ENCODE measurements at places on chromosomes 7 and 10. TPM values are rescaled to one million over a fixed set of nuclear protein-coding genes. Genes with fewer than 3 reads are reported as not detected.

GRCh38 chr7:117716707-117717299 is 156.4 kb downstream of the CTTNBP2 start:
- DNase-seq, result no peak

DNA sequence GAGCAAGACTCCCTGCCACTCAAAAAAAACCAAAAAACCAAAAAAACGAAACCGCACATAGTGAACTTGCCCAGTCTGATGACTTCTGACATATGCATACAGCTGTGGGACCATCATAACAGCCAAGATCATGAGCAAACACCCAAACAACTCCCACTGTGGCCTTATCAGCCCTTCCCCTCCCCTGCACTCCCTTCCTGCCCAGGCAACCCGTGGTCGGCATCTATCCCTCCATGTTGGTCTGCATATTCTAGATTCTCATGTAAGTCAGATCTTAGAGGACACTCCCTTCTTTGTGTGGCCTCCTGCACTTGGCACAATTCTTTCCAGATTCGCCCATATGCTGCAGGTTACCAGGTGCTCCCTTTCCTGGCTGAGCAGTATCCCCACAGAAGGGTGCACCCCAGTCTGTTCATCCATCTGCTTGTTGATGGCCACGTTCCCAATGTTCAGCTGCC is 72.8 kb downstream of the GNA12 start:
- no peak for DNase-seq

- DNase-seq, result no peak
Measured at GRCh38 chr7:83866582-83866981, 217.6 kb upstream of the SEMA3E start.

GRCh38 chr10:79048639-79049550 is 19.9 kb upstream of the ZMIZ1 start:
- peak; percentile 9 for DNase-seq

GRCh38 chr7:47663851-47664250 is 81.9 kb upstream of the TNS3 start:
- DNase-seq, result no peak

DNA sequence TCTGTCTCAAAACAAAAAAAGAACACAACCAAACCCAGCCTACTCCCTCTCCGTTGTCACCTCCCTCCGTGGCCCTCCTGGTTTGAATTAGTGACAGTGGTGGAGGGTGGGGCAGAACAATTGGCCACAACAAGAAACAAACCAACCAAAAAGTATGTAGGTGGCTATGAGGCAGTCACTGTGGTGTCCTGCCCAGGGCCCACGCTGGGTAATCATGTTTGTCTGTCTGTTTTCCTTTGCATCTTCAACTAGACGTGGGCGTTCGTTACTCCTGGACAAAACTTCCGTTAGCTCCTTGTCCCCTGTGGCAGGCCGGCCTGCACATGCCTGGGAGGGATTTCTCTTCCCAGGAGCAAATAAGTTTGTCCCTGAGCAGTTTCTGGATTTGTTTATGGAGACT is 78.4 kb downstream of the XRCC2 start:
- DNase-seq, result no peak

DNA sequence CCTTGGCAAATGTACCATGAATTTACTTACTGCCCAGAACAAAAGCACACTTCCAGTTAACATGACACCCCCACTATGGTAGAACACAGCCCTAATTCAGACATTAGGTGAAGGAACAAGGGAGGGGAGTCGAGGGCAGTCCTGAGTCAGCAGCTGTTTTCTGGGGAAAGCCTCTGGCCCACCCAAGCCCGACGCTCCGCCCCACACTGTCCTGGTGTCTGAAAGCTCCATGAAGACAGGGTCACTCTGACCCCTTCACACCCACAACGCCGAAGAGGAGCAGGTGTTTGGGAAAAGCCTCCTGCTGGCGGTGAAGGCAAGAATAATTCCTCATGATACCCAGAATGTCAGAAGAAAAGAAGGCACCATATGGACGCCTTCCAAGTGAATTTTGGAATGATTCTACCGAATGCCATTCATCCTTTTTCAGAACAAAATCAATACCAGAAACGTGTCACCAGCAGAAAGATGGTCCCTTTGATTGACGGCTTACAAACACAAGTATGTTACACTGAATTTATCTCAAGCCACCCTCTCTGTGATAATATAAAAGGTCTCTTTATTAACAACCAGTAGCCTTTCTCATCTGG is 172.1 kb downstream of the DIP2C start:
- DNase-seq, result no peak

DNA sequence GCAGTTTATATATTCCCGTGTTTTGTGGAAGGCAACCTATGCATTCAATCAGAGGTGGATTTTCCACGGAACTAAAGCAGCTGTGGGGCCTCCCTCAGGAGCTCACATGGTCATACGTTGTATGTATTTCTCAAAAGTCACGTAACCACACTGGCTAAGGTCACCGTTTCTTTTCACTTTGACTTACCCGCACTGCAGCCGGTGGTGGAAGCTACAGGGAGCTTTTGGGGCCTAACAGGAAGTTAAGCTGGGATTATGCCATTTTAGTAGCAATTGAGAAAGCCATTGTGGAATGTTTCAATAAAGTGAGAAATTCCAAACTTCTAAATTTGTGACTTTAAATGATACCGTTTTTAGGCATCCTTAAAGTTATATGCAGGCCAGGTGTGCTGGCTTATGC is 111.2 kb upstream of the KLF6 start:
- no peak for DNase-seq

- no peak for DNase-seq
Measured at GRCh38 chr10:122998934-122999333, 9.7 kb downstream of the IKZF5 start.

- no peak for DNase-seq
Measured at GRCh38 chr10:34995925-34996324, 94.2 kb downstream of the CUL2 start.

- no peak for DNase-seq
Measured at GRCh38 chr7:5525271-5526099, 101.9 kb upstream of the TNRC18 start.

GRCh38 chr7:44540592-44541027 is 520 bp downstream of the NPC1L1 start:
- no peak for DNase-seq

GRCh38 chr10:27541796-27542729 is 38.0 kb downstream of the RAB18 start:
- no peak for DNase-seq

SCART1 gene
- 0.36 TPM for total RNA-seq

TUBB8 gene
- total RNA-seq, result not detected

CALHM1 gene
- not detected for total RNA-seq

PAX4 gene
- total RNA-seq, result not detected

GHRHR gene
- not detected for total RNA-seq

Measured in left ventricle myocardium inferior (tissue), 1 donor.